ENCODE measurements at places on chromosomes 4 and X.

GRCh38 chr4:67288964-67289363, 256.3 kb downstream of the CENPC start:
- DNase-seq: no peak

GRCh38 chr4:44425614-44426208, 22.9 kb downstream of the KCTD8 start:
- DNase-seq: no peak

DNA sequence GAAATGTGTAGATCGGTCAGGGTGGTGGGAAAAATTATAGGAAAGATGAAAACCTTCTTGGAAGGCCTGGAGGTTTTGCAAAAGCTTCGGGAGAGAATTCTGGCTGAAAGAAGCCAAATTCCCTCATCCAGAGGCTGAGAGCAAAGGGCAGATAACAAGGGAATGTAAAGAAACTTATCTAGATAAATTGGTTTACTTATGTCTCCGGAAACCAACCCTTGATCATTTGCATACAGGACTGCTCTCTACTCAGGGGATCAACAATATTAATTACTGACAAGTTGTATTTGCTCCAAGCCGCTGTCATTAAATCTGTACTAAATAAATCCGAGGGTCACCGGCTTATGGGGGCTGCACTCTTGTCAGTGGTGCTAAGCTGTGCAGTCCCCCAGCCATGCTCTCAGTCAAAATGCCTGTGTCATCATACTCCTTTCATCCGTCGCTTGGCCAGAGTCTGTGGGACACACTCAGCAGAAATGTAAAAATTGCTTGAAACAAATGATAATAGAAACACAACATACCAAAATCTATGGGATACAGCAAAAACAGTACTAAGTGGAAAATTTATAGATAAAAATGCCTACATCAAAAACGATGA, 715.7 kb downstream of the KCTD8 start:
- DNase-seq: no peak

GRCh38 chr4:118268780-118269179, 84.0 kb downstream of the PRSS12 start:
- no peak for DNase-seq

- no peak for DNase-seq
These were observed 12.5 kb upstream of the PPARGC1A start for GRCh38 chr4:23902222-23902804.

DNA sequence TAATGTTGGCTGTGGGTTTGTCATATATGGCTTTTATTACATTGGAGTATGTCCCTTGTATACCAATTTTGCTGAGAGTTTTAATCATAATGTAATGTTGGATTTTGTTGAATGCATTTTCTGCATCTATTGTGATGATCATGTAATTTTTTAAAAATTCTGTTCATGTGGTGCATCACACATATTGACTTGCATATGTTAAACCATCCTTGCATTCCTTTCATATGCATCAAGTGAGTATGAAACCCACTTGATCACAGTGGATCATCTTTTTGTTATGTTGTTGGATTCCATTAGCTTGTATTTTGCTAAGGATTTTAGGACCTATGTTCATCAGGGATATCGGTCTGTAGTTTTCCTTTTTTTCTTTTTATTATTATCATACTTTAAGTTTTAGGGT, 12.1 kb downstream of the HEPH start:
- no peak for DNase-seq

DNA sequence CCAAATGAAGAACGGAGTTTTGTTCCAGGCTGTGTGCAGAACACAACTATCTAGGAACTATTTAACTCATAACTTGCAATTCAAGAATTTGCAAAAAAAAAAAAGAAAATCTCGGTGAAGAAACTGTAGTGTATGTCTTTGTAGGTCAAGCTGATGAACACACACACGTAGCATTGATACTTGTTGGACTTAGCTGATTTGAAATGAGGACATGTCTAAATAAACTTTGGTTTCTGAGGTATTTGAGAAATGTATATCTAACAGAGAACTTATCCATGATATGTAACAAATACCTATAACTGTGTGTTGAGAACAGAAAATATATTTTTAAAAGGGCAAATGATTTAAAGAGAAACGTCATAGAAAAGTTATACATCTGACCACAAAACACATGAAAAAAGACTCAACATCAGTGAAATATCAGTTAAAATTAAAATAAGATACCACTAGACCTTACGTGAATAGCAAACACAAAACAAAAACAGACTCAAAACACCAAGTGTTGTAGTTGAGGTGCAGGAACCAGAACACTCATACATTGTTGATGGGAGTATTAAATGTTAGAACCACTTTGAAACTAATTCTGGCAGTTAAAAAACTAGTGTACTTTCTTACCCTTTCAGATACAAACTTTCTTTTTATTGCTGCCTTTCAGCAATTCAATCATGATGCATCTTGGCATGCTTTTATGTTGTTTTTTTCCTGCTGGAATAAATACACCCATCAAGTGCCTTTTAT, 1535.8 kb upstream of the PCDH10 start:
- DNase-seq: no peak

DNA sequence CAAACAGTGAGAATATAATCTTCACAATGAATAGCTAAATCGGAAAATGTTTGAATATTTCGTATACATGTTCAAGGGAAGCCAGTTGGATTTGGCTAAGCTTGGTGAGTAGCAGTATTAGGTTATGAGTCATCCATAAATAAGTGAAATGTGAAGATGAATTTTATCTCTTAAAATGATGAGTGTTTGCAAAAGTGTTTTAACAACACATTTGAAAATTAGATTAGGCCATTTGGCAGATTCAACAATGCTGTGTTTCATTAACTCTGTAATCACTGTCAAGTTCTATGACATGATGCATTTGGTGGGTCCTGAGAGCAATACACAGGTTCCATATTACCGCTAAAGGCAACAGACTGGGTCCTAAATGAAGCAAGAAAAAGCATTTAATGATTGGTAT, 301.9 kb upstream of the PRPS2 start:
- no peak for DNase-seq

DNA sequence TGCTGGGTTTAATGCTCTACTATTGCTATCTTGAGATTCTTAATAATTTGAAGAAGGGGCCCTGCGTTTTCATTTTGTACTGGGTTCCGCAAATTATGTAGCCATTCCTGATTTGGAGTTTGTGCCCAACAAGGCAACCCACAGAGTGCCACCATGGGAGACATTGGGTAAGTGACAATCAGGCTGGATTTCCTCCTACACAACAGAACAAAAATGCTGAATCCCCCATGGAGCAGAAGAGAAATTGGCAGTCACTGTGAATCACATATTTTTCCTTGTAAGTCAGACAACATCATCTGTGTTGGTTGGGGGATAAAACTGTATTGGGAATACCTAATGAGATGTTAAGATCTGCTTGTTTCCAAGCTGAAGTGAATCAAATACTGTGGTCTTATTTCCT, 80.9 kb downstream of the CNGA2 start:
- no peak for DNase-seq

DNA sequence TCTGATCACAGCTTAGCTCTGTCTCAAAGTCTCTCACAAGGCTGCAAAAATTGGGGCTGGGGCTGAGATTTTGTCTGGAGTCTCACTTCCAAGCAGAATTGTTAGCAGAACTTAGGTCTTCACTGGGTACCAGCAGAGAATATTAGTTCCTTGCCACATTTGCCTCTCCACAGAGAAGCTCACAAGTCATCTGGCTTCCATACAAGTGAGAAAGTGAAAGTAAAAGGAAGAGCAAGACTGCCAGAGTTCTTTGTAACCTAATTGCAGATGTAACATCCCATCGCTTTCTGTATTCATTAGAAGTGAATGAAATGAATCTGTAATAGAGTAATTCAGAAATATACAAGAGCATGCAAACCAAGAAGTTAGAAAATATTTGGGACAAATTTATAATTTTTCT, 624.1 kb upstream of the GNPDA2 start:
- no peak for DNase-seq

DNA sequence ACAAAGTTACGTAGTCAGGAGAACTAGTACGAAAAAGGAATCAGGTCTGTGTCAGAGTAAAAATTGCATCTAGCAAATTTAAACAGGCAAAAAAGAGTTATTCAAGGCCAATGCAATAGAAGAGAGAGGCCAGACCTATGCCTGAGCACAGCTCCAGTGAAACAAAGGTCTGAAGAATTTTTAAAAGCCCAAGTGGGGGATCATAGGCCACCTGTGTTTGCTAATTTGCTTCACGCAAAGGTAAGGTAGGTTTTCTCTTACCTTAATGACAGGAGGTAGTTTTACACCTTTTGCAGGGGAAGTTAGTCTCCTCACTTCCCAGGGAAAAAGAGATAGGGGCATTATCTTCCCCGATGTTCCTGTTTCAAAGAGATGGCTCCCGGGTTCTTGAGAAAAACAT, 448.6 kb upstream of the TECRL start:
- DNase-seq: no peak

DNA sequence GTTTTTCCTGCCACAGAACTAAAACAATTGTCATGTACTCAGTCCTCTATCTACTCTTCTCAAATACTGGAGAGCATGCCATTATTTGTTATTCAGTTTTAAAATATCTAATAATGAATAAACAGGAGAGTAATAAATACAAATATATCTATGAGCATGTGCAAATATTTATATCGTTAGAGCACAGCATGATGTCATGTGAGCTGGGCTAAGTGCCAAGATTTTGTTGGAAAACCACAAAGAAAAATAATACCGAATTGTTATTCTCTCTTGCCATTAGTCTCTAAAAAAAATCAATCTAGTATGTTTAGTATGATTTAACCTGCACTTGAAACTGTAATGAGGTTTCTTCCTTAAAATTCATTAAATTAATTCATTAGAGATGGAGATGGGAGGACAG, 97.3 kb downstream of the DDX60 start:
- DNase-seq: no peak

GRCh38 chr4:123415977-123416376, 19.4 kb downstream of the SPRY1 start:
- no peak for DNase-seq

- no peak for DNase-seq
These were observed 505.4 kb upstream of the FAM241A start for GRCh38 chr4:111639876-111640275.

- no peak for DNase-seq
These were observed 62.3 kb upstream of the LNX1 start for GRCh38 chr4:53653484-53654053.

GRCh38 chr4:1685235-1686150, 1.4 kb upstream of the FAM53A start:
- DNase-seq: no peak

DNA sequence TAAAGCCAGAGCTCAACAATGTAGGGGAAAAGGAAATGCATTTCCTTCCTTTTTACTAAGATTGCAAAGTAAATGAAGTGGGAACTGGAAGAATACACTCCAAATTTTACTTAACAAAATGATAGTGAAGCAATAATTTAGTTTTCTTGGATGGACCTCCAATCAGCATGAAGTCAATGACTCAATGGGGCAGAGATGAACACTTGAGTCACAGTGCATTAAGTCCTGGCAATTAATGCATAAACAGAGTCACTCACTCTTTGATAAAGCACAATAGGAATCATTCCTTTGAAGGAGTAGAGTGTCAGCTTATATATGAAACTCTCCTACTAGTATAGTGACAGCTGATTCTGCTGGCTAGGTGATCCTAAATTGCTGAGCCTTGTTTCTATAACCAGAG, 66.7 kb upstream of the FRAS1 start:
- no peak for DNase-seq

GRCh38 chr4:168849997-168850396, 160.1 kb downstream of the CBR4 start:
- DNase-seq: no peak

DNA sequence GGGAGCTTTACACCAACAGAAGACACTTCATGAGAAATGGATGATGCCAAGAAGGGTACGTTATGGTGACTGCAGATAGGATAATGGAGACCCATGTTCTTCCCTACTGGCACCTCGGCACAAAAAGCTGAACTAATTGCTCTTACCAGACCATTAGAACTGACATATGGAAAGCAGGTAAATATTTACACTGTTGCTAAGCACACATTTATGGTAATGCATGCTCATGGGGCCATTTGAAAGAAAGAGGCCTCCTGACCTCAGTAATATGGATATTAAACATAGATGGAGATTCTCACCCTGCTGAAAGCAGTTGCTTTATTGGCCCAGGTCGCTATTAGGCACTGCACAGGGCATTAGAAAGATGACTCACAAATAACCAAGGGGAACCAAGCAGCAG, 1759.6 kb downstream of the C4orf33 start:
- DNase-seq: no peak

DNA sequence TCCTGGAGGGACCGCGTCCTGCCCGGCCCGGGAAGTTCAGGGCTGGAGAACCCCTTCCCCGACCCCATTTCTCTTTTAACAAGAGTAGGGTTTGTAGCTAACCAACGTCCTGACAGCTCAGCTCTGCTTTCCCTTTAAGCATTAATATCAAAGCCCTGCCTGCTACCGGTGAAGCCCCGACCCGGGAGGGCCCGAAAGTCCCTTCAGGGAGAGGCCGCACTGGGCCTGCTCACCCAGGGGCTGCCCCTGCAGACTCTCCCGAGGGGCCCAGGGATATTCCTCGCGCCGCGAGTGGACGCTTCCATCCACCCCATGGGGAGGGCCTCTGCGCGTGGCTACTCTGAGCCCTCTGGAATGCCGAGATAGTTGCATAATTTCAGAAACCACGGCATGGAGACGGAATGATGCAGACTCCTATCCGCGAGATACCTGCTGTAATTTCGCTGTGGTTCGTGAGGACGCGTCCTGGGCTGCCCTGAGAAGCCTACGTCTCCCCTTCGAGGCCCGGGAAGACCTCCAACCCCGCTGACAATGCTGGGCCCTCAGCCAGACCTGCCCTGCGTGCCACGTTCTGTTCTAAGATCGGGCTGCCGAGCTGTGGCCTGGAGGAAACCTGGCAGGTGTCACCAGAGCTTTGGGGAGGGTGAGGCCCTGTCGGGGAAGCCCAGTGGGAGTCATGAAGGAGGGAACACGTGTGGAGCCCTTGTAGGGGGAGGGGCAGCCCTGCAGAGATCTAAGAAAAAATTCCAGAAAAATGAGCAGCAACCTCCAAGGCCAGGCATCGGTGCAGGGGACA, 999 bp upstream of the CTBP1 start:
- peak; percentile 59 for DNase-seq

GRCh38 chr4:169987327-169988228, 38.6 kb downstream of the MFAP3L start:
- no peak for DNase-seq

DNA sequence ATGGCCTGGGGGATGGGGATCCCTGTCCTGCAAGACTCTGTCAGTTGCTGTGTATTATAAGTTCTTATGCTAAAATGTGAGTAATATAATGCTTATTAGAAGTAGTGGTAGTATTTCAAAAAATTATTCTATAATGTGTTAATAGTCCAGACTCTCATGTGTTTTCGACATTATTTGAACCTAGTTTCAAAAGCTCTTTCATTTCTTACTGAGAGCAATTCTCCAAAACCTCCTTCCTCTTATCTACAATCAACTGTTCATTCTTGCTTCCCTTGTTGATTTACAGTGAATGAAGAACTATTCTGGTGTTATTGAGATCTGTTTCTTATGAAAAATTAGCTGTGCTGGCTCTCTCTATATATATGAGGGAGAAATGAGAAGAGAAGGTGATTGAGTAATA, 32.9 kb upstream of the PTPN13 start:
- DNase-seq: no peak

- DNase-seq: no peak
These were observed 194.8 kb upstream of the ATOH1 start for GRCh38 chr4:93633721-93634120.

GRCh38 chrX:338281-338835, 19.8 kb upstream of the GTPBP6 start:
- DNase-seq: no peak

GRCh38 chrX:112043997-112044396, 38.6 kb downstream of the TRPC5 start:
- DNase-seq: no peak

All from stimulated activated CD4-positive, alpha-beta T cell treated with anti-CD3 and anti-CD28 coated beads, Interleukin-4, amount 100 ng/mL, for 1 hour (primary cell).